A673 (cell line): ENCODE measurements at places on chromosomes 5 and 9.
A peak's percentile ranks its signal among the peaks of the same experiment; 100 is the strongest.

- no peak for DNase-seq
These were observed 233.3 kb upstream of the GRAMD2B start for GRCh38 chr5:126189862-126190261.

DNA sequence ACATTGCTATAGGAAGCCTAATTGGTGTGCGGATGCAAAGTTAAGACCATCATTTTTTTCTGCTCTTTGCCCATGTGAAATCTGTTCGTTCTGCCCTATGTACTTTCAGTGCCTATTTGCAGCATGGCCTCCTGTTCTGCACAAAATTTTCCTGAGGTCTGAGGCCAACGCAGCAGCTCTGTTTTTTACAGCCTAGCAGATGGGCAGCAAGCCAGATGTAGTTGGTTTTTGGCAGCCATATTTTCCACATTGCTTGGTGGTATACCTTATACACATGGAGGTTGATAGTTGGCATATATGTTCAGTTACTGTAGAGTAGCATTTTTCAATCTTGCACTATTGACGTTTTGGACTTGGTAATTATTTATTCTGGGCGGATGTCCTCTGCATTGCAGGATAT, 133.5 kb upstream of the MRPS30 start:
- no peak for DNase-seq

- DNase-seq, result no peak
These were observed 60.3 kb upstream of the ADAMTS16 start for GRCh38 chr5:5079876-5080275.

DNA sequence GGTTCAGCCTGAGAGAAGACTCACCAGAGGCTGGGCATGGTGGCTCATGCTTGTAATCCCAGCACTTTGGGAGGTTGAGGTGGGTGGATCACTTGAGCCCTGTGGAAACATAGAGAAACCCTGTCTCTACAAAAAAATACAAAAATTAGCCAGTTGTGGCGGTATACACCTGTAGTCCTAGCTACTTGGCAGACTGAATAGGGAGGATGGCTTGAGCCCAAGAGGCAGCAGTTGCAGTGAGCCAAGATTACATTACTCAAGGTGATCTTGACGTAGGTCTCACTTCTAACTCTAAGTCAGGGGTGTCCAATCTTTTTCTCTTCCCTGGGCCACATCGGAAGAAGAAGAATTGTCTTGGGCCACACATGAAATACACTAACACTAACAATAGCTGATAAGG, 16.2 kb upstream of the ATP6V1G1 start:
- DNase-seq, result no peak

GRCh38 chr9:33239921-33240320, at the start of gene SPINK4:
Gene SPINK4, plus strand, starts transcription at chr9:33240167. Its CDS starts 42 bp downstream, at chr9:33240209.
- DNase-seq, result no peak

- DNase-seq, result no peak
These were observed 1578.3 kb downstream of the EFNA5 start for GRCh38 chr5:106092455-106092854.

- peak; percentile 36 for DNase-seq
These were observed 518.5 kb downstream of the NR2F1-AS1 start for GRCh38 chr5:93062548-93062947.
